ENCODE measurements at places on chromosomes 1 and 21. TPM values are rescaled to one million over a fixed set of nuclear protein-coding genes. Genes with fewer than 3 reads are reported as not detected.
A peak's percentile ranks its signal among the peaks of the same experiment; 100 is the strongest.

GDAP2 gene
- 14.9 TPM for polyA plus RNA-seq

OR2G6 gene
- polyA plus RNA-seq: not detected

TOR3A gene
- polyA plus RNA-seq: 64.0 TPM

SYCP1 gene
- polyA plus RNA-seq: not detected

SPOCD1 gene
- 0.36 TPM for polyA plus RNA-seq

GCSAML gene
- not detected for polyA plus RNA-seq

SAMD13 gene
- polyA plus RNA-seq: 0.70 TPM

SEC16B gene
- polyA plus RNA-seq: not detected

DNA sequence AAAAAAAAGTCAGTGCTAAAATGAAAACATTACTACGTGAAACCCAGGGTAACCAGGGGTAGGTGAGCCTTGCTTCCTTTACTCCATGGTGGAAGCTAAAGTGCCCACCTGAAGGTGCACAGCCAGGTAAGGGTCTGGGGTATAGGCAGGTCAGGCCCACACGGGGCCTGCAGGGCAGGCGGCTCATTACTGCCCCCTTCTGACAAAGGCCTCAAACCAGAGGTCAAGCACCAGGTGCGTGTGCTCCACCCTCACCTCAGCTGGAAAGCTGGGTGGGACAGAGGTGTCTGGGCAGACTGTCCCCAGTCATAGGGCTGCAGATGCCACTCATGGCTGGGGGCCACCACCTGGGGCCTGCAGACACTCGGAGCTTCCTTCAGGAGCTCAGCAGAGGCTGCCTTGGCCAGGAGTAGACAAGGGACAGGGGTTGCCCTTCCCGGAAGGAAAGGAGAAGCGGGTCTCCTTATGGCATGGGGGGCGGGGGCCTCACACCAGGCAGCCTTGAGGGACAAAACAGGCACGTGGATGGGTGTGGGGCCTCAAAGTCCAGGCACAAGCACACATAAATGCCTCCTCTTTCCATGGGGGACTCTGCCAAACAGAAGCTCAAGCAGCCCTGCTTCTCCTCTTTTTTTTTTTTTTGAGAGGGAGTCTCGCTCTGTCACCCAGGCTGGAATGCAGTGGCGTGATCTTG, 36.2 kb downstream of the ACOT7 start:
- no peak for DNase-seq

- no peak for DNase-seq
Measured at GRCh38 chr1:187477103-187477502, 648.4 kb downstream of the PLA2G4A start.

DNA sequence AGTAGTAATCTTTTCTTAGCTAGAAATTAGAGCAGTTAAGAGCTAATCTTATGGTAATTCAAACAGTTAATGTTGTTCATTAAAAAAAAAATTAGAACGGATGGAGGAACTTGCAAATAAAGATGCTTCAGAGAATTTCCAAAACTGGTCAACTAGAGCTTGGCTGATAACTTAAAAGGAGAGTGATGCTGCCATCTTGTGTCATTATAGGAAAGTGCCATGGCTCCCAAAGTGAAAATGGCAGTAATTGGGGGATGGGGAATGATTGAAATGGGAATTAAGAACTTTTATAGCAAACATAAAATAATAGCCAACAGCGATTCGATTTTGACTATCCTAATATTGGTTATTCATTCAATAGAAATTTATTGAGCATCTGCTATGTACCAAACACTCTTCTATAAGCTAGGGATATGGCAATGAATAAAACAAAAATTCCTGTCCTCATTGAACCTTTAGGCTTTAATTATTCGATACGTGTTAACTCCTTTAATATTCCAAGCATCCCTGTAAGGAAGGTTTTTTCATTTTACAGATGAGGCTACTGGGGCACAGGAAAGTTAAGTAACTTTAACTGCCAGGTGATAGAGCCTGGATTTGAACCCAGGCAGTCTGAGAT, 5.7 kb upstream of the PLPP3 start:
- peak; percentile 33 for DNase-seq

- DNase-seq: no peak
Measured at GRCh38 chr1:177568622-177569021, 397.9 kb downstream of the BRINP2 start.

DNA sequence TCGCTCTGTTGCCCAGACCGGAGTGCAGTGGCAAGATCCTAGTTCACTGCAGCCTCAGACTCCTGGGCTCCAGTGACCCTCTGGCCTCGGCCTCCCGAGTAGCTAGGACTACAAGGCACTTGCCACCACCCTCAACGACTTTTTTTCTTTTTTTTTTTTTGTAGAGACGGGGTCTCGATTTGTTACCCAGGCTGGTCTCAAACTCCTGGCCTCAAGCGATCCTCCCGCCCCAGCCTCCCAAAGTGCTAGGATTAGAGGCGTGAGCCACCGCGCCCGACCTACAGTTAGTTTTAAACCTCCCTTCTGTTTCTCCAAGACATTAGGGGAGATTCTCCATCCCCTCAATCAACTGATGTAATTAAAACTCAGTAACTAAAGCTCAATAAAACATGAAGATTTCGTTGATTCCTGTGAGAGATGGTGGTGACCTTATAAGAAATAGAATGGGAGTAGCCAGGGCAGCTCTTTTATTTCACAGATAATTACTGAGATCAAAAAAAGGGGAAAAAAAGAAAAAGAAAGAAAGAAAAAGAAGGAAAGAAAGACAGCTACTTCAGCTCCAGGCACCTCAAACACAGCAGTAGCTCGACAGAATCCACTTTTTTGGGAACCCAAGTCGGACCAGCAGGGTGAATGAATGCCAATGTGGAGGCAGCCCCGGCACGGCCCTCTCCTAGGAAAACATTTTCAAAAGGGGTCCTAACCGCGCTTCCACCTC, 598 bp downstream of the GON4L start:
- no peak for DNase-seq

DNA sequence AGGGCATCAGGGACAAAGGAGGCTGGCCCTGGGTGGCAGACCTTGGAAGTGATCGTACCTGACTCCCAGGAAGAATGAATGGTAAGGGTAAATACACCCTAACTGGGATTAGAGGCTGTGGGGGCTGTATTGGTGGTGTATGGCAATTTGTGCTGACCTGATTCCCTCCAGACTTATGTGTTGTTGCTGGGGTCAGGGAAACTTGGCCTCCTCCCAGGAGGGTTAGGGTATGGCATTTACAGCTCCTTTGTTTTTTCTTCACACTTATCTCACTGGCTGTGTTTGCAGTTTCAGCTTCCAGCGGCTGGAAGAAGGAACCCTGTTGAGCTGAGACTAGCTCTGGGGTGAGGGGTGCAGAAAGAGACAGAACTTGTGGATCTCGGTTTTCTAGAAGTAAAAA, 8.2 kb downstream of the VANGL1 start:
- DNase-seq: no peak

- no peak for DNase-seq
Measured at GRCh38 chr1:22258698-22259097, 115.8 kb upstream of the WNT4 start.

- no peak for DNase-seq
Measured at GRCh38 chr1:182586380-182586779, 2.7 kb downstream of the RNASEL start.

Measured in naive B cell (primary cell).